ENCODE measurements at places on chromosomes 5 and 9.

DNA sequence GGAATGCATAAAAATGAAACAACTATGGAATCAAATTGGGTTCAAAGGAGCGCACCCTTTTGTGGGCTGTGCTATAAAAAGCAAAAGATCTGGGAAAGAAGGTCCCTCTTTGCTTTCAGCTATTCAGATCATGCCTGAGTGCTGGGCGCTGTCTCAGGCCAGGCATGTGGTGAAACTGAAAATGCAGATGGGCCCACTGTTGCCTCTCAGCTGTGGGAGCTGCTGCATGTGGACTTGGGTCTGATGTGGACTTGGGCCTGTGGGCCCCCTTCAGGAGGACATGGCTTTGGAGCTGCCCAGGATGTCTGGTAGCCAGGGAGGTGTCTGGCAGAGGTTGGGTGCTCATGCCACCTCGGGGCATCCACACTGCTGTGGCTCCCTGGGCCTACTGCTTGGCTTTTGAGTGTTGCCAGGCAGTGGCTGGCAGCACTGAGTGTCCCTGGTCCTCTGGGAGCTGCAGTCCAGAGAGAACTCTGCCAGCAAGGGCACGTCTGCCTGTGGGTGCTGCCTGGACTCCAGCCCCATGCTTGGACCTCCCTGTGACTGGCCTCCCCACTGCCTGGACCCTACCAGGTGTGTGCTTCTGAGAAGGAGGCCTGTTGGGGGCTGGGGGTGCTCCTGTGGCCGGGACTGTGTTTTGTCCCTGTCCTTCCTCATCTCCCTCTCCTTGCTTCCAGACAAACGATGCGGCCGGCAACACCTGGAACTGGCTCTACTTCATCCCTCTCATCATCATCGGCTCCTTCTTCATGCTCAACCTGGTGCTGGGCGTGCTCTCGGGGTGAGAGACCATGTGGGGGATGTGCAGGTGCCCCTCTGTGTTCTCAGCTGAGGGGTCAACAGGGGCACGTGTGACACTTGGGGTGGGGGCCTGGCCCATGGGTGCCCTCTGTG is 74.3 kb downstream of the CACNA1B start:
- no peak for DNase-seq

GRCh38 chr9:7973123-7973522 is 173.5 kb upstream of the DMAC1 start:
- DNase-seq = no peak

DNA sequence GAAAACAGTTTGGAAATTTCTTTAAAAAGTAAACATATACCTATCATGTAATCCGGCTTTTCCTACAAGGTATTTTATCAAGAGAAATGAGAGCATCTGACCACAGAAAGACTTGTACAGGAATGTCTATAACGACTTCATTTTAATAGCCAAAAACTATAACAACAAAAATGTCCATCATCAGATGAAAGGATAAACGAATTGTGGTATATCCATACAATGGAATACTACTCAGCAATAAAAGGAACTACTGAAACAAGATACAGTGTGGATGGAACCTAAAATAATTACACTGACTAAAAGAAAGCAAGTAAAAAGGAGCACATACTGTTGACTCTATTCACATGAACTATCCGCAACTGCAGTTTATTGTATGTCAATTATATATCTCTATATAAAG is 1.4 kb upstream of the FTMT start:
- no peak for DNase-seq

DNA sequence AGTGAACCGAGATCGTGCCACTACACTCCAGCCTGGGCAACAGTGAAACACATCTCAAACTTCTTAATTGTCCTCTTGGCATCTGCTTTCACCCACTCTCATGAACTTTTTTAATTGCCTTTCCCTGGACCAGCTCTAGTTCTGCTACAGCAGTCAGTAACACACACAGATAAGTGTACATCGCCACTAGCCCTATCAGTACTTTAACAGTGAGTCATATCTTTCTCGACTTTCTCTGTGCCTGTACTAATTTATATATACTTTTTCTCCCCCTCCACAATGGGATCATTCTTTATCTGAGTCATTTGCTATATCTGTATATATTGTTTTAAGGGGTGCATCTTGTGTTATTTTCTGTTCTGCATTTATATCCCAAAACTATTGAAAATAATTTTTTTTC is 6.7 kb downstream of the CDC37L1 start:
- DNase-seq = no peak

- DNase-seq = peak; percentile 68
Measured at GRCh38 chr9:80066931-80067330, 495.2 kb downstream of the TLE4 start.

GRCh38 chr9:131104016-131104740 is 7.8 kb downstream of the AIF1L start:
- no peak for DNase-seq

- DNase-seq = no peak
Measured at GRCh38 chr5:115050866-115051265, 118.8 kb downstream of the TRIM36 start.

DNA sequence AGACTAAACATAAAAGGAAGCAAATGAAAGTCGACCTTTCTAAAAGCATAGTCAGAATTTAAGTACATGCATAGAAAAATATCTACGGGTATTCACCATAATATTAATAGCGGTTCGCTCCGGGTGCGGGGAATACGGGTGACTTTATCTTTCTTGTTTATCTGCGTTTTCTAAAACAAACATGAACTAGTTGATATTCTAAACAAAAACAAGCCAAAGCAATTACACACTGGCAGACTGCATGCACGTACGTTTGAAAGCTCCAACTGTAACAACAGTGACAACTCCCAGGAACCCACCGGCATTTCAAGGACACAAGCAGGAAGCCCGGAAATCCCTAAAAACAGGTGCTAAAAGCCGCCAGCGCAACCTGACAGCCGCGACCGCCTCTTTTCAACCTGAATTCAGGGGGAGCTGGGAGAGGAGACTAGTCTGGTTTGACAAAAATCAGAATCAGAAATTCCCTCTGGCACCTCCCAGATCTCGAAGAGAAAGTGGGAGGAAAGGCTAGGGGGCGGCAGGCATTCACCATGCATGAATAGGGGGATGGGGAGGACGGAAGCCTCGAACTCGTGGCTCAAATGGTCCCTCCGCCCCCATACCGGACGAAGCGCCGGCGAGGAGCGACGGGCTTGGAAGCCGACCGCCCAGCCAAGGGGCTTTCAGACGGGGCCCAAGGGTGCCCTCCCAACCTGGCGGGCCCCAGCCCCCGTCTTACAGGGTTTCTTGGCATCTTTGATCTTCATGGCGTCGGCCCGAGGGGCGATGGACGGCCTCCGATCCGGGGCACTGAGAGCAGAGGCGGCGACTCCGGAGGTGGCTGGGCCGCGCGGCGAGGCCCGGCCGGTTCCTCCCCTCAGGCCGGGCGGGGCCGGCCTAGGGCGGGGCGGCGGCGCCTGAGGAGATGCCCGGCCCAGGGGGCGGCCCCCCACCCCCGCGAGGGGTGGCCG is at the start of gene PANK3:
Gene PANK3, minus strand, starts transcription at position 831 of the 950 bp plus-strand sequence. Its CDS starts 85 bp downstream, at position 746.
- DNase-seq = peak; percentile 87

GRCh38 chr5:75558981-75559632 is 47.4 kb downstream of the POLK start:
- no peak for DNase-seq

- no peak for DNase-seq
Measured at GRCh38 chr9:122192914-122193525, 33.3 kb downstream of the MORN5 start.

- no peak for DNase-seq
Measured at GRCh38 chr9:88936132-88936531, 55.1 kb upstream of the S1PR3 start.
